ENCODE measurements at places on chromosomes 6 and 20.

DNA sequence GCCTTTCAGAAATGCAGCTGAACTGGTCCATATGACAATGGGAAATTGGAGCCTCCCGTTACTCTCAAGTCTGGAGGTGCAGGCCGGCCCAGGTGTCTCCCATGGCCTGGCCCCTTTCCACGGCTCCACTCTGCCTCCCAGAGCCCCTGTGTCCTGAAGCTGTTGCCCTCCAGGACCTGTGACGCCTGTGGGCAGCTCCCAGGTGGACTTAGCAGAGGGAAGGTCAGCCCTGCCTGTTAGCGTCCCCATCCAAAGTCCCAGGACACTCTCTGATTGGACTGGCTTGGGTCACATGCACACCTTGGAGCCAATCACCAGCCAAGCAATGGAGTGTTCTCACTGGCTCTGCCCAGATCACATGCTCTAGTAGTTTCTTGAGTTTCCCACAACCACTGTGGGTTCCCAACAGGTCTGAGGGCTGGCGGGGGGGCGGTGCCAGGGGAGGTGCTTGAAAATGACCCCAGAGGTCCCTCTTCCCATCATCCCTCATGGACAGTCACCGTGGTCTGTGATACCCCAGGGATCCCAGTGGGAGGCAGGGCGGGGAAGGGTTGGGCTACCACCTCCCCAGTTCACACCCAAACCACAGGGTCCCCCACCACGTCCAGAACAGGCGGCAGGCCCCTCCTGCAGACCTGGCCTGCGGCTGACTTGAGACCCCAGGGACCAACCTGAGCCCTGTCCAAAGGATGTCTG is 135.6 kb downstream of the TAF4 start:
- no peak for DNase-seq

DNA sequence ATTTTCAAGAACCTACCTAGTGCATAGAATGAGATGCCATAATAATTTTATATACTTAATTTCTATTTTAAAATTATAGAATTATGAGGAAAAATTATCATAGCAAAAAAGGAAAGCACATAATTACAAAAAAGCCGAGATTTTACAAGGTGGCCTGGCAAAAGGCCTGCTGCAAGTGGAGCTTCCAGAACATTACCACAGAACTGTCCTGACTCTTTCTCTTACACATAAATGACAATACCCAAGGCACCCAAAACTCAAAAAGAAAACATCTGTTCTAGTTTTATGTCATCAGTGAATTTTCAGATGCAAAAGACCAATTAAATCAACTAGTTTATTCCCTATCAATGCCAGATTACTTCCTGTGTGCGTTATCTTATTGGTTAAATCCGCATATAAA is 74.2 kb downstream of the FILIP1 start:
- DNase-seq = no peak

GRCh38 chr6:154070657-154071056 is 31.6 kb downstream of the OPRM1 start:
- DNase-seq = no peak

DNA sequence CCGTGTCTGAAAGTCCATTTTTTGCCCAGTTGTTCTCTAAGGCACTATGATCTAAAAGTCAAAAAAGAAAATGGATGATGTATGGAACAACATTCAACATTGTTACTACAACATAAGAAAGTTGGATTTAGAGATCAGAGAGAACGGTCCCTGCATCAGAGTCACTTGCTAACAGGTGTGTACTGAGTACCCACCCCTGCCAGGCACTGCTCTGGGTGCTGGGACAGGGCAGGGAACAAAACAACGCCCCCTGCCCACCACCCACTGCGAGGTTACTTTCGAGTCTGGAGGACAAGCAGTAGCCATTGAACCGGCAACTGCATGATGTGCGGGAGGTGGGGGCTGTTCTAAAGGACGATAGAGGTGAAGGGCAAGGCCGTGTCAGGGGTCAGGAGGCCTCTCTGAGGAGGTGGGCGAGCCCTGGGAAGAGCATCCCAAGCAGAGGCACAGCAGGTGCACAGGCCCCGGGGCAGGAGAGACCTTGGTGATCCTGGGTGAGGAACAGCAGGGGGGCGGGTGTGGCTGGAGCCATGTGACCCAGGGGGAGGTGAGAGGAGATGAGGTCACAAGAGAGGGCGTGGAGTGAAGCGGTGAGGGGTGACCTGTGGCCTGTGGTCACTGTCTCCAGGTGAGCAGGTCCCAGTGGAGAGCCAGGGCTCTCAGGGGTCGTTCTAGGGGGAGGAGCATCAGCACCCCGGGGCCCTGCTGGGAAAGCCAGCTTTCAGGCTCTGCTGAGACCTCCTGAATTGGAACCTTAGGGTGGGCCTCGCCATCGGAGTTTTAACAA is 197.5 kb upstream of the SULF2 start:
- no peak for DNase-seq

- DNase-seq = no peak
Measured at GRCh38 chr20:19302714-19303113, 90.3 kb downstream of the SLC24A3 start.

DNA sequence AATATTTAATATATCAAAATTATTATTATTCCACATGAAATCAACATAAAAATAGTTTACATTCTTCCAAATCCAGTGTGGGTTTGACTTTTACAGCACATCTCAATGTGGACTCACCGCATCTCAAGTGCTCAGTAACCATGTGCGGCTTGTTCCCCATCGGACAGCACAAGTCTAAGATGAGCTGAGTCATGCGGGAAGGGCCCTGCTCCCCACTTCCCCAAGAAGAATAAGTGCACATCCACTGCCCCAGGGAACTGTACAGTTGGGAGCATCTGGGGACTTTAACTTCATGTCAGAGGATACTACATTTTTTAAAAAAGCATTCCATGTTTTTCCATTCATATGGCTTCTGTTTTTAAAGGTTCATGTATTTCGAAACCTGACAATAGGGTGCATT is 325.6 kb downstream of the BTBD3 start:
- DNase-seq = no peak

- DNase-seq = no peak
Measured at GRCh38 chr20:63074631-63075030, 67.9 kb upstream of the BHLHE23 start.

GRCh38 chr6:126890055-126890454 is 228.4 kb upstream of the RSPO3 start:
- no peak for DNase-seq

DNA sequence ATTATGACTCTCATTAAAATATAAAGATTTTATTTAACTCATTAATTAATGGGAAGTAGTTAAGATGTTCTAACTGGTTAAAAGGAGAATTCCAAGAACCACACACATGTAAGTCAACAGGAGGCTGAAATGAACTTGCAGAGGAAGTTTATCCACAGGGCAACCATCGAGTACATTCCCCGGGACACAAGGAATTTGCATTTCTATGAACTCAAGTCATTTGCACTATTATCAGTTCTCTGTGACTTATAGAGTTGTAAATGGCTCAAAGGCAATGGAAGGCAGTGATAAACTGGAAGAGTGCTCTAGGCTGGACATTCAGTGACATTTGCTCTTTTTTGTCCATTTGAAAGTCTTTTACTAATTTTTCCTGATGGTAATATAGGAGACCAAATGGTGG is 97.4 kb downstream of the SNX5 start:
- DNase-seq = no peak

GRCh38 chr6:127484212-127484863 is 25.1 kb upstream of the KIAA0408 start:
- peak; percentile 30 for DNase-seq
